ENCODE measurements at places on chromosomes 6 and 20.
A peak's percentile ranks its signal among the peaks of the same experiment; 100 is the strongest.

DNA sequence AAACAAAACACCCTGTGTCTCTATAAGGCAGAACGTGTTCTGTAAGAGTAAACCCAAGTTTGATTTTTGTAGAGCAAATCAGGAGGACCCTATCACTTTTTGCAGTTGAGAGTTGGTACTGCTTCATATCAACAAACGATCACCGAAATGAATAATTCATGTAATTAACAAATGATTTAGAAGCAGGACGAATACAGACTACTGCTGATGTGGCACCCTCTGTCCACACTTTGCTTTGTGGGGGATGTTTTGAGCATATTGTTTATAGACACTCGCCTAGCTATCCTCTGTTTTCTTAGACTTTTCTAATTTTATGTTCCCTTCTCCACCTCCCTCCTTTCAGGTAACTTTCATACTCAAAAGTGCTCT, 1.5 kb downstream of the CD2AP start:
- DNase-seq, result no peak

GRCh38 chr6:62441182-62441581, 155.2 kb upstream of the KHDRBS2 start:
- no peak for DNase-seq

GRCh38 chr6:34142061-34142998, 3.6 kb downstream of the GRM4 start:
- DNase-seq, result no peak

GRCh38 chr6:150641398-150642139, 41.9 kb downstream of the PLEKHG1 start:
- DNase-seq, result no peak

DNA sequence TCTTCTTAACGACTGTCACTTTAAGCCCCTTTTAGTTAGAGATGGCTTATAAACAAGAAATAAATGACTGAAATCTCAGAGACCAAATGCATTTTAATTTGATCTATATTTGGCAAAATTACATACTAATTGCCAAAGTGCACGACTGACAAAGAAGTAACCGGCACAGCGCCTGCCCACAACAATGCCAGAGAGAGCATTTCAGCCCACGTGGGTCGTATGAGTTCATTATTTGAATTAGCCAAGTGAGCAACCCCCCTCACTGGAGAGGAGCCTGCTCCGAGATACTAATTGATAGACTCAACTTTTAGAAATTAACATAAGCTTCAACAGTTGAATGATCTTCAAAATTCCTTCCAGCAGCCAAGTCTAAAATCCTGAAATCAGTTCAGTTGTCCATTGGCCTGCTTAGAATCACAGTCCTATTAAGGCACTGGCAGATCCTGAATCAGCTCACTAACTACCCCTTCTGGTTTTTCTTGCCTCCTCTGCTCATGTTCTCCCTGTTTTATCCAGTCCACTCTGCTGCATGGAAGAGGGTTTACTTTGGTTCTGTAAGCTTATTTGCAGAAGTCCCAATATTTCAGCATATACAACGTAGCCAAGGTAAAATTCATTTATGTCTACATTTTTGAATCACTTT, 519.1 kb upstream of the AGPAT4 start:
- DNase-seq, result no peak

DNA sequence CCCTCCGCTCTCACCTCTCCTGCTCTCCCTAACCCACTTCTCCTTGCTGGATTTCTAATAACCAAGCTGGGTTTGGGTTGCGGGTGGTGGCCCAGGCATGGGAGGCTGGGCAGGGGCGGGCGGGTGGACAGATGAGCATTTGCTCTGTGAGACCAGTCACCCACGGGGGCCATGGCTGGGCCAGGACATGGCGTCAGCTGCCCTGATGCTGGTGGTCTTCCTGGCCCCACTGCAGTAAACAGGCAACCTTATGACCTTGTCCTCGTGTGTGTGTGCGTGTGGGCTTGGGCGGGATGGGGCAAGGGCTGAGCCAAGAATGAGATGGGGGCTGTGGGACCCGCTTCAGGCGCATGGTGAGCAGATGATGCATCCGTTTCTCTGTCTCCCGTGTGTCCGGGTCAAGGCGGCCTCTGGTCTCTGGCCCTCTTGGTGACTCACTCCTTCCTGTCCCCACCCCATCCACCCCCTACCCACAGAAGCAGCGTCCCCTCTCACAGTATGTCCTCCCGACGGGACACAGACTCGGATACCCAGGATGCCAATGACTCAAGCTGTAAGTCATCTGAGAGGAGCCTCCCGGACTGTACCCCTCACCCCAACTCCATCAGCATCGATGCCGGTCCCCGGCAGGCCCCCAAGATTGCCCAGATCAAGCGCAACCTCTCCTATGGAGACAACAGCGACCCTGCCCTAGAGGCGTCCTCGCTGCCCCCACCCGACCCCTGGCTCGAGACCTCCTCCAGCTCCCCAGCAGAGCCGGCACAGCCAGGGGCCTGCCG, 41.4 kb upstream of the MYL9 start:
- peak; percentile 85 for DNase-seq

- DNase-seq, result no peak
Observed at GRCh38 chr20:38245753-38246152, 14.8 kb downstream of the KIAA1755 start.

DNA sequence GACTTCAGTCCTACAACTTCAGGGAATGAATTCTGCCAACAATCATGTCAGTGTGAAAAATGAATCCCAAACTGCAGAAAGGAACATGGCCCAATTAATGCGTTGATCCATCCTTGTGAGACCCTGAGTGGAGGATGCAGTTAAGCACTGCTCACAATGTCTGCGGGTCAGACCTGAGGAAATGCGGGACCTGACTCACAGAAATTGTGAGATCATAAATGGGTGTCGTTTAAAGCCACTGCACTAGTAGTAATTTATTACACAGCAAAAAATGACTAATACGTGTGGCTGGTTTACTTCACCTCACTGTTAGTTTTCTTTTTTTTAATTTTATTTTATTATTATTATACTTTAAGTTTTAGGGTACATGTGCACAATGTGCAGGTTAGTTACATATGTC, 505.0 kb downstream of the PRKN start:
- no peak for DNase-seq

DNA sequence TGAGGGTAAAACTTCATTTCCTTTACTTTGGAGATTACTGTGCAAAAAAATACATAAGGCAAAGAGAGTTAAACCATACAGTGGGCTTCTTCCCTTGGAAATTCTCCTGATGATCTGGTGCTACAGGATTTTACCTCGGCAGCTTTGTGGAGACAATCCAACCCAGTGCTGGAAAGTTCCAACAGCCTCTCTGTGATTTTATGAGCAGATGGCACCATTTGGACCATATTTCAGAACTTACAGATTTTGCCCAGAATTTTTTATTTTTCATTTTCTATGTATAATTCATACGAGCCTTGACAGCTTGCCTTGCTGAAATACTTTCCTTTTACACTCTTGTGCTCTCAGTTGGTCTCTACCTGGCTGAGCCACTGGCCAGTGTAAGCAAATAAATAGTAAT, 43.3 kb upstream of the TNFRSF21 start:
- DNase-seq, result no peak

DNA sequence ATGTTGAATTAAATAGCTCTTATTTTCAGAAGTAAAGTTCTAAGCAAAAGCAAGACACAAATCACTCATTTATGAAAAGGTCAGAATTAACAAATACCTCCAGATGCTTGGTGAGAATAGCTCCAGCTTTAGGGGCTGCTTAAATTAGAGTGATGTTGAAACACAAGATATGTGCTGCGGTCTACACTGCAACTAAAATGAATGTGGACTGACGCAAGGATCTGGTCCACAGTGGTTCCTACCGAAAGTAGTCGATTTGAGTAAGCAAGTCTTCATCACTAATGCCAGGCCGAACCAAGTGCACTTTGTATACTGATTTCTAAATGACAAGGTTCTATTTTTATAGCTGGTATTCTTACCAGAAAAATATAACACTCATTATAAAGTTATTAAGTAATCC, 96.3 kb downstream of the PRDM1 start:
- DNase-seq, result no peak
